Stimulated activated naive CD4-positive, alpha-beta T cell (primary cell): ENCODE measurements at places on chromosomes 4 and X.

GRCh38 chrX:12877386-12877785, 10.5 kb downstream of the TLR7 start:
- DNase-seq = no peak

DNA sequence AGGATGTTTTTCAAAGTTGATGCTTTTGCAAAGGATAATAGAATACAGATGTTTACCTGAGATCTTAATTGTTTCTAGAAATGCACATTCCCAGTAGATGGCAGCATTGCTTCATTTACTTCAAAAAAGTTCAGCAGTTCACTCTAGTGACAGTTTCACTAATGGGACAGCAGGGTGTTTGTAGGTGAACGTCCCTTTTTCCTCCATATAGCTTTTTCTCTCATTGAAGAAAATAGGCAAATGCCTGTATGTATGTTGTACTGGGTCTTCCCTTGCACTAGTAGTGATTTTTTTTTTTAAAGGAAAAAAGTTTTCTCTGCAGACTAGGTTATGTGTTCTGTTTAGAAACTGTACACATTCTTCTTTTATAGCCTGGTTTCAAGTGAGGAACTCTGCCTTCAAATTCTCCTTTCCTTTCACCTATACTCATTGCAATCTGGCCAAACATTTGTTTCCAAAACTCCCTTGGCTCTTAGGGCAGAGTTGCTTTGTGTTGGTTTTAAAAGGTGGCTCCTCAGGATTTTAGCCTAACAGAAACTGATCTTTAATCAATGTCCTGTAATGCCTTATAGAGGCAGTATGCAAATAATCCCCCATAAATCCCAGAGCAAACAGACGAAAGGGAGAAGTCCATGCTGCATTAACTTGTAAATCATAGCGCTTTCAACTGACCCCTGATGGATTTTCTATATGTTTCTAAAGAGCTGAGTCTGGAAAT, 86.3 kb downstream of the EGF start:
- peak; percentile 65 for DNase-seq

DNA sequence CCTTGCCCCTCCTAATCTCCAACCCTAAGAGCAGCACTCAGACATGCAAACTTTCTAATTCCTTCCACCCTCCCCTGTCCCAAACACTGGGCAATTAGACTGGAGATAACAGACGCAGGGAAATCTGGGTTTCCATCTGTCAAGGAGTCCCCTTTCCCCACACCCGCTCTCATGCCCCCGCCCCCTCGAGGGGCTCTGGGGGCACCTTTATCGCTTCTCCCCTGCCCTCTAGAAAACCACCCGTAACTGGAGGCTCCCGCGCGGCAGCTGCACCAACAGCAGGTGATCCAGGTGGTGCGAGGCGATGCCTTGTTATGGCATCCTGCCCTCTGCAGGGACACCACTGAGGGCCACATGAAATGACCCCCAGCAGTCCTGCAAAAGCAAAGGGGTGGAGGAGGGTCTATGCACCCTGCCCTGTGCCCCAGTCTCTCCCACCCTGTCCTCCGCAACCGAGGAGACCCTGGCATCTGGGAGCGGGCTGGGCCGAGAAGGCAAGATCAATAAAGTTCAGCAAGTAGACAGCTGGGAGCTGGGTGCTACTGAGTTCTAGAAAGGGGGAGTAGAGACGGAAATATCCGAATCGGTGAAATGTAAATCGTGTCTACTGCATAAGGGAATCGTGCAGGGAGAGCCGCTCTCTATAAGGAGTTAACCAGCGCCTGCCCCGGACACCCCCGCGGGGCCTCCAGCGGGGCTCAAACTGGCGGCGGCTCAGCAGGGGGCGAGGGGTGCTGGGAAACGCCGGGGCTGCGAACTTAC, 1.6 kb downstream of the KCTD8 start:
- no peak for DNase-seq

GRCh38 chr4:7521666-7522065, 86.9 kb upstream of the PSAPL1 start:
- no peak for DNase-seq

DNA sequence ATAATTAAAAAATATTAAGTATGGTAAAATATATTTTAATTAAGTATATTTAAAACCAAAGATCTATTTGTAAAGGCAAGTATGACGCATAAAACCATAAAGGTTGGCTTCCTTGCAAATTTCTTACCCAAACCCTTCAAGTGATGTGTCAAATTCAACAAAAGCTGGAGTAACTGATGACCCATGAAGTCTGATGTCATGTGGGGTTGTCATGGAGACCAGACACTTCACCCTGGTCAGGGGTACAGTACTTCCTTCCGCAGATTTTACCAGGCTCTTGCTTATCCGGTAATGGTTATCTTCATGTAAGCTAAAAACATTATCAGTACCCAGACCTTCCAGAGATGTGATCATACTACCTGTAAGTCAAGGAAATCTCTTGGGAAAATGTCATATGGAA, 170.1 kb downstream of the WDFY3 start:
- no peak for DNase-seq

GRCh38 chr4:76867880-76868655, 29.9 kb downstream of the SOWAHB start:
- DNase-seq = no peak

DNA sequence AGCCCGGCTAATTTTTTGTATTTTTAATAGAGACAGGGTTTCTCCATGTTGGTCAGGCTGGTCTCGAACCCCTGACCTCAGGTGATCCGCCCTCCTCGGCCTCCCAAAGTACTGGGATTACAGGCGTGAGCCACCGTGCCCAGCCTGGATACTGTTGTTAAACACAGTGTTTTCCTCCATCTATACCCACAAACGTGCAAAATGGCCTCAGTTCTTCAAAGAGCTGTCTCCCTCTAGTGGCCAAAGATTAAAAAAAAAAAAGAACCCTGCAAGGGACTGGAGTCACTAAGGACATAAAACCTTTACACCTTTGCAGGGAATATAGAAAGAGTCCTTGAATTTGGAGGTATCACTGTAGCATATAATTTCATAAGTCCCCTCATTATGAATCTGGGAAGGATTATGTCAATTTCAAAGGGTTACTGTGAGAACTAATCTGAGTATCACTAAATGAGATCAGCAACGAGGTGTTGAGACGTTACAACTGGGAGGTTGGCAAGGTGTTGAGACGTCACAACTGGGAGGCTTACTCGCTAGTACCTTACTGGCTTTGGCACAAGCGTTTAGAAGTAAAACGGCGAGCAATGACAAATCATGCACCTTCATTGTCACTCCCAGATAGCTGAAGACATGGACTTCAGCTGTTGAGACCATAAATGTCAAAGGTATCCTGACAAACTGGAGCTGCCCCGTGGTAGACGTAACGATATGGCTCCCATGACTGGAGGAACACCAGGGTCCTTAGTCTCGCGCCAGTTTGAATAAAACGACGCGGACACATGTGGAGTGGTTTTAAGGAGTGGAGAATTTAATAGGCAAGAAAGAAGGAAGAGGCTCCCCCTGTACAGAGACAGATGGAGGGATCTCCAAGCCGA, 33.4 kb upstream of the ENPP6 start:
- DNase-seq = no peak

DNA sequence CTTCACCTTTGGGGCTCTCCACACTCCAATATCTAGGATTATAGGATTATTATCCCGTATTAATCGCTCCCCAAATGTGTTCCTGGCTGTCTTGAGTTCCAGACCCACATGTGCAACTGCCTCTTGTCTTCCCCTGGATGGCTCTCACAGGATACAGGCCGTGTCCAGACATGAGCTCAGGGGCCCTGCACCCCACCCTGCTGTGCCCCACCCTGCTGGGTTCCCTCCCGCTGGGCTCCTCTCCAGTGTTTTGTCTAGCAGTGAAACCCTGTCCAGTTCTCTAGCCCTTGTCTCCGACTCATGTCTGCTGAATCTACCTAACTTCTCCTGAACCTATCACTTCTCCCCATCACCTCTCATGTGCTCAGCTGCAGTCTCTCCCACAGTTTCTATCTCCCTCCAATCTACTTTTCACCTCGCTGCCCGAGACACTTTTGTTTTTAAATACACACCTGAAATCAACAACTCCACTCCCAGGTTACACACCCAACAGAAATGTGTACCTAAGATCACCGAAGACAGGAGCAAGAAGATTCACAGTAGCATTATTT, 2.0 kb downstream of the RNF212 start:
- no peak for DNase-seq

DNA sequence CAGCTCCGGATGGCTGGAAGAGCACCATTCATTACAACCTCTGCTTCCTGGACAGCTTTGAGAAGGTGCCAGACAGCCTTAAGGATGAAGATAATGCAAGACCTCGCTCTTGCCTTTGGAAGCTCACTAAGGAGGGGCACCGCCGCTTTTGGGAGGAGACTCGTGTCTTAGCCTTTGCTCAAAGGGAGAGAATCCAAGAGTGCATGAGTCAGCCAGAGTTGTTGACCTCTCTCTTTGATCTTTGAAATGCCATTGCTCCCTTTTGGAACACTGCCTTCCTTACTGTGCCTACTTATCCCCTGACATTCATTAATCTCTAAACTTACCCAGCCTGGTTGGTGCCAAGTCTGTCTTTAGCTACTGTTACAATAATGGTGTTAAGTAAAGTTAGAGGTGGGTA, 1.2 kb downstream of the FOXR2 start:
- no peak for DNase-seq

- DNase-seq = no peak
Measured at GRCh38 chrX:111778591-111778990, 97.4 kb upstream of the TRPC5OS start.

DNA sequence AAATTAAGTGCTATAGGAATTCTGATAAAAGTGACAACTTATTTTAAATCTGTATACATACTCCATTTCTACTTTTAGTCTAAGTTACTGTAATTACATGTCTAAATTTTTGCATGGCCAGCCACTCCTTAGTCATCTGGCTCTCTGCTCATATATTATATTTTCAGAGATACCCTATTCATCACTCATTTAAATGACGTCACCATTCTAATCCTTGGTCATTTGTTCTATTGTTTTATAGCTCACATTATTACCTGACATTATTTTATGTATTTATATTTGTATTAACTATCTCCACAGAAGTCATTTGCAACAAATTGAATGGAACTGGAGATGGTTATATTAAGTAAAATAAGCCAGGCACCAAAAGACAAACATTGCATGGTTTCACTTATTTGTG, 179.6 kb upstream of the CXorf51A start:
- DNase-seq = no peak

GRCh38 chr4:67436742-67437141, 108.6 kb downstream of the CENPC start:
- DNase-seq = no peak

- DNase-seq = no peak
Measured at GRCh38 chrX:17167915-17168314, 207.1 kb upstream of the NHS start.

DNA sequence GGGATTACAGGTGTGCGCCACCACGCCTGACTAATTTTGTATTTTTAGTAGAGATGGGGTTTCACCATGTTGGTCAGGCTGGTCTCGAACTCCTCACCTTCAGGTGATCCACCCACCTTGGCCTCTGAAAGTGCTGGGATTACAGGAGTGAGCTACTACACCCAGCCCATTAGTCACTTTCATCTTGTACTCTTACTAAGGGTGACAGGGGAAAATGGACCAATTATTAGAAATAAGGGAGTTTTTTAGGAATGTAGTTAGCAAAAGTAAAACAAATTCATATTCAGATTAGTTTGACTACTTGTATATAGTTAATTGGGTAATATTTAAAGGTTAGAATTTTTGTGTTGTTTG, 26.1 kb downstream of the SMARCA5 start:
- DNase-seq = no peak

- no peak for DNase-seq
Measured at GRCh38 chr4:24248674-24249630, 335.4 kb downstream of the DHX15 start.

GRCh38 chr4:183074288-183074990, 24.6 kb upstream of the WWC2 start:
- no peak for DNase-seq

DNA sequence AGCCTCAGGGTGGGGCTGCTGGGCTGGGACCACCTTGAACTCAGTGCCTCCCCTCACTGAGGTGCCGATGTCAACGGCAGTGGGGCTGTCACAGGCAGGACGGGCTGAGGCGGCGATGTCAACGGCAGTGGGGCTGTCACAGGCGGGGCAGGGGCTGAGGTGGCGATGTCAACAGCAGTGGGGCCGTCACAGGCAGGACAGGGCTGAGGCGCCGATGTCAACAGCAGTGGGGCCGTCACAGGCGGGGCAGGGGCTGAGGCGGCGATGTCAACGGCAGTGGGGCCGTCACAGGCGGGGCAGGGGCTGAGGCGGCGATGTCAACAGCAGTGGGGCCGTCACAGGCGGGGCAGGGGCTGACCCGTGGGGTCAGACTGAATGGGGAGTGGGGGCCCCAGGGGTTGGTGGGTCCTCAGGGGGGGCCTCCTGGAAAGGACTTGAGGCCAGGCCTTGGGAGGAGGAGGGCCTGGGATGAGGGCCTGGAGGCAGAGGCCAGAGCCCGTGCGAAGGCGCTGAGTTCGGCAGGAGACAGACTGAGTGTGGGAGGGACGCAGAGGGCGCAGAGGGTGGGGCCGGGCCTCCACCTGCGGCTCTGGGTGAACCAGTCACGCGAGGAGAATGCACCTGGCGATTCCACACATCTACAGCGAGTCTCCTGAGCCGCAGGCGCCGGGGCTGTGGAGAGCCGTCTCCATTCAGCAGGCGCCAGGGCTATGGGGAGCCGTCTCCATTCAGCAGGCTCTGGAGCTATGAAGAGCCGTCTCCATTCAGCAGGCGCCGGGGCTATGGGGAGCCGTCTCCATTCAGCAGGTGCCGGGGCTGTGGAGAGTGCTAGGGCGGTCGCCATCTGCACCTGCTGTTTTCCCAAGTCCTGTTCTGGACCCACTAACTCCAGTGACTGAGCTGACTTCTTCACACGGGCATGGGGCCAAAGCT, 22.9 kb downstream of the ATP5ME start:
- no peak for DNase-seq

DNA sequence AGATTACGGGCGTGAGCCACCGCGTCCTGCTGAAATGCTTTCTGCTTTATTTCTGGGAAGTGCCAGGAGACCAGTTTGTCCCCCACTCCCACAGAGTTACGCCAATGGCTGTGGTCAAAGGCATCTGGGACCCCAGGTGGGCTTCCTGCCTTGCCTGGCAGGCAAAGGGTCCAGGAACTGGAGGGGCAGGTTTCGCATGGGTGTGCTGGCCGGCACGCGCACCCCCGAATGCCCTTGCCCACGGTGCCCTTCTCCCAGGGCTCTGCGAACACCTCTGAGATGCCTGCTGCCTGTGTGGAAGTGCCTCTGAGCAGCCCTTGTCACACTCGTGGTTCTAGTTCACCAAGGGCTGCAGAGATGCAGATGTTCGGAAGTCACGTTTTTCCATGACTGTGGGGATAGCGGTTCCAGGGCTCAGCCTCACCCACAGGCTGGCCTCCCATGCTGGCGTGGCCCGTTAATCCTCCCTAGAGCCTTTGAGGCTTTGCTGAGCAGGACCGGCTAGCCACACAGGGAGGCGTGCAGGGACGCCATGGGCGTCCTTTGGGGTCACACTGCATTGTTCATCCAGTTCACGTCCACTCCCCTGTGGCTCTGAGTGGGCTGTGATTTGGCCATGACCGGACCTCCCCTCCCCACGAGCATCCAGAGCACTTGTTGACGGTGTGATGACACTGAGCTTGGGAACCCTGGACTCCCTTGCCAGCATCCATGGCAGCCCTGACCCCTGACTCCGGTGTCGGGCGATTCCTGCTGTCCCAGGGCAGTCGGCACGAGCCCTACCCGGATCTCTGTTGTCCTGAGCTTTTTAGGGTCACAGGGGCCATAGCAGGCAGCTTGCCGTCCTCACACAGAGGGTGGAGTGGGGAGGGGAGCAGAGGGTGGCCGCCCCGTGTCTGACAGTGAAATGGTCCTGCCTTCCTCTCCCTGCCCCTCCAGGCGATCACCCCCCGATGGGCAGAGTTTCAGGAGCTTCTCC, 12.7 kb upstream of the ADD1 start:
- no peak for DNase-seq

- DNase-seq = no peak
Measured at GRCh38 chrX:41667631-41668030, 21.1 kb upstream of the GPR34 start.
